ENCODE measurements at places on chromosomes 4 and X.
A peak's percentile ranks its signal among the peaks of the same experiment; 100 is the strongest.

- peak; percentile 85 for DNase-seq
- no peak overlapping the region for H3K27ac ChIP-seq
- no peak overlapping the region for H3K4me3 ChIP-seq
- peaks cover 7% of the 10 kb centered on the region for H3K27me3 ChIP-seq
- H3K36me3 ChIP-seq: peaks cover 4% of the 10 kb centered on the region
These were observed 851.0 kb downstream of the RAB28 start for GRCh38 chr4:12633053-12633651.

DNA sequence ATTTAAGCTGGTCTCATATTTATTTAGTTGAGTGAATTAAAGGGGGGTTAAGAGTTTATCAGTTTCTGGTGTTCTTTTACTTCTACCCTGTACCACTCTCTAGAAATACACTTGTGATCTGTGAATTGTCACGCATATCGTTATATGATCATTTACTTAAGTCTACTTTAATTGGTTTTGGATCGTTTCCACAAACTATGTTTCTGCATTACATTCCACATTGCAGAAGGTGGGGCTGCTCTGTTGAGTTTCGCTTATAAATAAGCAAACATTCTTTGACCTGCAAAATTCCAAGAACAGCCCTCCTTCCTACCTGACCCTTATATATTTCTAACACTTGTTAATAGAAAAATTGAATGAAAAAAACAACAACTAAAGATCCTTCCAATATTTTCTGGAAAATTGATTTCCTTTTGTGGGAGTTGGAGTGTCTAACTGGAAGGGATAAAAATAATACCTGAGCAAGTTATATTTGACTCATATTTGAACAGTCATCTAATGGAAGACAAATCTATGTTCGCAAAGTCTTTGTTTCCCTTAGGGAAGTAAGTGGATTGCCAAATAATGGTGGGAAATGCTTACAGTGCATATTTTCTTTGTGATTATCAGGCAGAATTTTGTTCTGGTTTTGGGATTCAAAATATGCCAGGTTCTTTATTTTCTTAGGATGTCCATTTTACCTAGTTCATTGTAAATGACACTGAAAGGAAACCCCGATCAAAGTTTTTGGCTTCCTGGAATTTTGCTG, 152.7 kb downstream of the RELL1 start:
- H3K4me3 ChIP-seq: no peak overlapping the region
- no peaks in the 10 kb centered on the region for H3K36me3 ChIP-seq
- no peaks in the 10 kb centered on the region for H3K4me1 ChIP-seq

DNA sequence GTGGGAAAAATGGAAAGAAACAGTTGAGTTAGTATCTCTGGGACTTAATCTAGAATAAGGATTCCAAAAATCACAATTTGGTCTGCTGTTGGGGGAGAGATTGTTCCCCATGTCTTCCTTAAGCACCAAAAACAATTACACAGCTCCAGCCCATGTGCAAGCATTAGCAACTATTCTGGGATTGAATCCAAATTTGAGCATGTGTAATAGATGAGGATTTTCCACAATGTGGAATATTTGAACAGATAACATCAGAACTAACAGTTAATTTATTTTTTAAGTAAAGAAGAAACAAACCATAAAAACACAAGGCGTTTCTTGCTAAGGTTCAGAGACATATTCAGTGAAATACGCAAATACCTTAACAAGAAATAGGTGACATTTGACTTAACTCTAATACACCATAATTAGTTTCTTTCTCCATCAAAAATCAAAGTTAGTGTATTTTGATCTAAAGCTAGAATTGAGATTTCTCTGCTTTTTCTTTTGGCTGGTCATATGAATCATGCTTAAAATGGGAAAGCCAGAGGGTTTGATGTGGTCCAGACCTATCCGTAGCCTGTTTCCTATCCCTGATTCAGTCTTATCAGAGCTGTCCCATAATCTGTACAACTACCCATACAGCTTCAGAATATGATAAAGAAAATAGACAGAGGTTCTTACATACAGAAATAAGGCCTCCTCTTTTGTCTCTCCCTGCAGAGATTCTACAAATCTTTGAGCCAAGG, 413.4 kb downstream of the PACRGL start:
- H3K4me1 ChIP-seq: no peaks in the 10 kb centered on the region
- no peak overlapping the region for H3K27ac ChIP-seq
- no peaks in the 10 kb centered on the region for H3K36me3 ChIP-seq
- H3K4me3 ChIP-seq: no peak overlapping the region
- no peaks in the 10 kb centered on the region for H3K27me3 ChIP-seq
- DNase-seq: no peak

GRCh38 chrX:121869876-121870477, 822.6 kb downstream of the GLUD2 start:
- no peak for DNase-seq
- no peaks in the 10 kb centered on the region for H3K4me1 ChIP-seq
- no peak overlapping the region for H3K4me3 ChIP-seq

DNA sequence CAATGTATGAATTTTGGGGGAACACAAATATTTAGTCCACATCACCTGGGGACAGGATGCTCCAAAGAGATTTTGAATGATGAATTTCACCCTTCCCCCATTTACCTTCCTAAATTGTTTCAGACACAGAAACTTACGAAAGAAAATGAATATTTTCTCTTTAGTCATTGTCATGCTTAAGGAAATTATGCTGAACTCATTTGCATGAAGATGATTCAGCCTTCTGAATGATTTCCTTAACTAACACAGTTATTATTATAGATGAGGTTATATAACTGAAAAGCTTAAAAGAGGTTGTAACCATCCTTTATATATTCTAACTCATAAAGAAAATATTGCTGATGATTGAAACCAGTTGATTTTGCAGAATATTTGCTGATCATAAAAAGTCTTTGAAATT, 61.1 kb downstream of the KCNIP4 start:
- peaks cover 3% of the 10 kb centered on the region for H3K27me3 ChIP-seq
- no peaks in the 10 kb centered on the region for H3K36me3 ChIP-seq
- H3K27ac ChIP-seq: no peak overlapping the region
- no peak overlapping the region for H3K4me3 ChIP-seq

GRCh38 chr4:21819086-21819485, 129.5 kb downstream of the KCNIP4 start:
- no peak overlapping the region for H3K27ac ChIP-seq
- H3K4me1 ChIP-seq: no peaks in the 10 kb centered on the region
- no peak overlapping the region for H3K4me3 ChIP-seq
- H3K27me3 ChIP-seq: peaks cover 2% of the 10 kb centered on the region
- no peak for DNase-seq
- peaks cover 4% of the 10 kb centered on the region for H3K36me3 ChIP-seq

GRCh38 chr4:26899991-26900390, 39.4 kb downstream of the STIM2 start:
- peaks cover 5% of the 10 kb centered on the region for H3K36me3 ChIP-seq
- DNase-seq: peak; percentile 8
- H3K27me3 ChIP-seq: peaks cover 2% of the 10 kb centered on the region
- H3K4me1 ChIP-seq: peaks cover 67% of the 10 kb centered on the region

Measured in endothelial cell (in vitro differentiated cells).